ENCODE measurements at places on chromosomes 6 and 20.

DNA sequence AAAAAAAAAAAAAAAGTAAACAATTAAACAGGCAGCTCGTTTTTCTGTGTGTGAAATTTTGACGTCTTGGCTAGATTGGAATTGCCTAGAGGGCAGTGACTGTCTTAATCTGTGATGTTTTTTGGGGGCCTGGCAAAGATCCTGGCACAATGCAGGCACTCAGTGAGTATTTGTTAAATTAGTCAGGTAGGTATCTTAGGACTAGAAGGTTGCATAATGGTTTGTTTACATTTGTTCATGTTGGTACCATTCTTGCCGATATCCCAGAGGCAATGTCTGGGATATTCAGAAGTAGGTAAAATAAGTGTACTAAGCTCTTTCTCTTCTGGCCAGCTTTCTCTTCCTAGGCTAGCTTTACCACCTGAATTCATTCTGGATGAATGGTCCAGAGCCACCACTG, 2.5 kb downstream of the AAR2 start:
- DNase-seq: no peak

DNA sequence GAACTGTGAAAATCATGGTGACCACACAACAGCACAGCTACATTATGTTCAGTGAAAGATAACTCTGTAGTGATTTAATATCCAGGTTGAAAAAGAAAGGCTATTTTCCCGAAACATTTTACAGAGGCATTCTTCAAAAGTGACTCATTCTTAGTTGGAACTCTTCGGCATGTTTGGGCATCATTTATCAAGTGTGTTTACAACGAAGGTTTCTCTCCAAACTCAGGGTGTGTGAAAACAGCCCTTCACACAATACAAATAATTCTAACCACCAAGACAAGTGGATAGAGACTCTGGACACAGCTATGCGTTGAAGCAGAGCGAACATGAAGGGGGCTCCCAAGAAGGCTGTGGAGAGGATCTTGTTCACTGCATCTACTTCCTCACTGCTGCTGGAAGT, 57.6 kb downstream of the CBLN4 start:
- no peak for DNase-seq

DNA sequence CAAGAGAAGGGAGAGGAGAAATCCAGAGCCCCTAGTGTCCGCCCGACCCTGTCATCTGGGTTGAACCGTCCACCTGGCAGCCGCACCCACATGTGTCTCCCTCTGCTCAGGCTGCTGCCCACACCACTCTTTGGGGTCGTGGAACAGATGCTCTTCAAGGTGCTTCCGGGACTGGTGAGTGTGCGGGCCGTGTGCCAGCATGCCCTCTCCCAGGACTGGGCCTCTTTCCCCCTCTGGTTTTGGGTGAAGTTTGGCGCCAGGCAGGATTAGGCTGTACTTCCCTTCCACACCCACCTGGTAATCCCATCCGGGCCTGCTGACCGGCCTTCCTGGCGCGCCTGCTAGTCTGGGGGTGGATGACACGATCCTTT, 7.9 kb downstream of the BPIFB3 start:
- DNase-seq: no peak

- no peak for DNase-seq
Measured at GRCh38 chr6:912871-913835, 220.2 kb upstream of the EXOC2 start.

DNA sequence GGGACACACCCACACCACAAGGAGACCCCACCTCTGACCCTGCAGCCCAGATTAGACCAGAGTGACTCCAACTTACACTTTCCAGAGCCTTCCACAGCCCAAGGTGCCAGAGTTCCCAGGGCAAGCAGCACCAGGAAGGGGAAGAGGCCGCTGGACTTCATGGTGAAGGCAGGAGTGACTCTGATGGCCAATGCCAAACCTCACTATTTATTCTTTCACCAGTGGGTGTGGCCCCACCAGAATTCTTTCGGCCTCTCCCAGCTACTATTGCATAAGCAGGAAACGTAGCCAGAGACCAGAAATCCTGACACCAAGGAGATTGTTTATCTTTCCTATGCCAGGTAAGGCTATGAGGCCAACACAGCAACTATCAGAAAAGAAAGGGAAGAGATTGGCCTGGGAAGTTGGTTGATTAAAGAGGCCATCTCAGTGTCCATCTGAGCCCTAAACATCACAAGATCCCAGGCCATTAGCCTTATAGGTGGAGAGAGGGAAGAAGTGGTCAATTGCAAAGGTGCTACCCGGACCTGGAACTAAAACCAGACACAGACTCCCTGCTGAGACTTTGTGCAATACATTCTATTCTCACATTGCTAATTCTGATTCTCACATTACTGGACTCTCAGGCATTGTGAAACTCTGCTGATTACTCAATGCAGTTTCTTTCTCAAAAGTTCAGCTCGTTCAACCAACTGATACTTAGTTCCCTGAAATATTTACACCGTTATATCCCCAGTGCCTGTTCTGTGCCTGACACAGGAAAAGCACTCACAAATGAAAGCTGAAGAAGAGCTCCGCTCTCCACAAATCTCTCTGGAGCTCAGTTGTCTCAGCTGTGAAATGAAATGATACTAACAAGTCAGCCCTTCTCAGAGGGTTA, at the start of gene SLPI:
SLPI (minus strand) TSS at position 182 of the 880 bp plus-strand sequence; CDS start at position 161, 21 bp downstream.
- peak; percentile 78 for DNase-seq

GRCh38 chr20:2984956-2985661, 58.3 kb upstream of the GNRH2 start:
- DNase-seq: no peak

DNA sequence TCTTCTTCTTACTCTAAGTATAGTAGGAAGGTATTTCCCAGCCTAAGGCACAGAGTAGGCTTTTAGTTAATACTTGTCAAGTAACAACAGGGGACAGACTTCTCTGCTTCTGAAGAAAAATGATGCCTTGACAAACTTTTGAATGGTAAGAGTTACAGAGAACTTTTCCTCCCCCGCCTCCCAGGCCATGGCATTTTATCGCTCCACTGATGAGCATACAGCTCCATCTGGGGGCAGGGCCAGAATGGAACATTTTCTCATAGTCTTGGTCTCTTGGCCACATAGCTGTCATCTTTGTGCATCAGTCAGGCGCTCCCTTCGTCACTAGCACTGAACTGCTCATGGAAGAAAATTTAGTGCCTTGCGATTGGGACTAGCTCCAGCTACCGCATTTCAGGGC, 1066.8 kb upstream of the CITED2 start:
- DNase-seq: peak; percentile 64

DNA sequence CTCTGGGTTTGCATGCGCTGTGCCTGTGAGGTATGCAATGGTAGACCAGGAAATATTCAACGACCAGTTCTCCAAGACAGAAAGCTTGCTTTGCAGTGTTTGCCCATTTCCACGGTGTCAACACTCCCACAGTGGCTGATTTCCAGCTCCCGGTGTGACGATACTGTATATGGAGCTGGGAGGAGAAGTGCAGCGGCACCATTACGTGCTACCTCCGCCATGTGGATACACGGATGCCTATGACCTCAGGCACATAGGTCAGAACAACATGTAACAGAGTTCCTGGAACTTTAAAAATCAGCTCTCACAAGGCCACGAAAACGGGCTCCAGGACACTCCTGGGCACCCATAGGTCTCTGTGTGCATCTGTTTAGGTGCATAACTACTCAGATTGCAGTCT, 51.1 kb downstream of the NFATC2 start:
- DNase-seq: no peak

GRCh38 chr20:3759316-3759823, 8.2 kb downstream of the ADISSP start:
- no peak for DNase-seq

GRCh38 chr6:35049900-35050756, 91.0 kb downstream of the TCP11 start:
- no peak for DNase-seq

- no peak for DNase-seq
Measured at GRCh38 chr6:25882051-25882496, 8.0 kb upstream of the SLC17A3 start.

DNA sequence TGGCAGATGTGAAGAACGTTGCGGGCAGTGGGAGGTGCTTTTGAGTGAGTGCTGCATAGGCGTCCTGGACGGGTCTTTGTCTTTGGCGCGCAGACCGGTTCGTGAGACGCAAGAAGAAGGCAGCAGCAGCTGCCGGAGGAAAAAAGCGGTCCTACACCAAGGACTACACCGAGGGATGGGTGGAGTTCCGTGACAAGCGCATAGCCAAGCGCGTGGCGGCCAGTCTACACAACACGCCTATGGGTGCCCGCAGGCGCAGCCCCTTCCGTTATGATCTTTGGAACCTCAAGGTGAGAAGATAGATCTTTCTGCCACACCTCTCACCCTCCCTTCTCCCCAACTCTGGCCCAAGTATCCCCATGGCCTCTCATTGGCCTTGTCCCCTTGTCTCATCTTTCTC, 1.1 kb downstream of the ABT1 start:
- no peak for DNase-seq

GRCh38 chr6:166112580-166112979, 55.1 kb downstream of the TBXT start:
- DNase-seq: no peak

GRCh38 chr20:49432550-49432949, 49.9 kb downstream of the KCNB1 start:
- no peak for DNase-seq

DNA sequence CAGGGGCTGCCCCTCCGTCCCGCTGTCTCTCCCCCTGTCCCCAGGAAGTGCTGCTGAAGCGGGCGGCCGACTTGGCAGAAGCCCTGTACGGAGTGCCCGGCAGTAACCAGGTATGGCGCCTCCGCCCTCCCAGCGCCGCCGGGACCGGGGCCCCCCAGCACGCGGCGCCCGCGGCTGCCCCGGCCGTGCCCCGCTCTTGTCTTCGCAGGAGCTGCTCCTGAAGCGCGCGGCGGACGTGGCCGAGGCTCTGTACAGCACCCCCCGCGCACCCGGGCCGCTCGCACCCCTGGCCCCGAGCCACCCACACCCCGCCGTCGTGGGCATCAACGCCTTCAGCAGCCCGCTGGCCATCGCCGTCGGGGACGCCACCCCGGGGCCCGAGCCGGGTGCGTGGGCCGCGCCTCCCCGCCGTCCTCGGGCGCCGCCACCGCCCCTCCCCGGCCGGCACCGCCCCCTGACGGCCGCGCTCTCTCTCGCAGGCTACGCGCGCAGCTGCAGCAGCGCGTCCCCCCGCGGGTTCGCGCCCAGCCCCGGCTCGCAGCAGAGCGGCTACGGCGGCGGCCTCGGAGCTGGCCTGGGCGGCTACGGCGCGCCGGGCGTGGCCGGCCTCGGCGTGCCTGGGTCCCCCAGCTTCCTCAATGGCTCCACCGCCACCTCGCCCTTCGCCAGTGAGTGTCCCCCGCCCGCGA, 48.4 kb downstream of the CPXM1 start:
- no peak for DNase-seq

DNA sequence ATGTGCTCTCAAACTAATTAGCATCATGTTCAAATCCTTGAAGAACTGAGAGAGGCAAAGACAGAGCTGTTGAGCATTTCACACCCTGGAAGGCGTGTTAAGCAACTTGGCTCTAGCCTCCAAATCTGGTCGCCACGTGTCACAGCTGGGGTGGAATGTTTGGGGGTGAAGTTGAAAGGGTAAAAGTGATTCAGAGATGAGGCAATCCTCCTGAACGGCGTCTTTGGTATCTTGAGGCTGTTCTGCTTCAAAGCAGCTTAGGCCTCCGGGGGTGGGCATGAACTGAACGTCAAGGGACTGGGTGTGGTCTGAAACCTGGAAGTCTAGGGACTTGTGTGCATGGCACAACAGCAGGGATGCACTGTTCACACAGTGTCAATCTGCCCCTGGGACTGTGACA, 62.3 kb downstream of the TRAM2 start:
- DNase-seq: no peak

DNA sequence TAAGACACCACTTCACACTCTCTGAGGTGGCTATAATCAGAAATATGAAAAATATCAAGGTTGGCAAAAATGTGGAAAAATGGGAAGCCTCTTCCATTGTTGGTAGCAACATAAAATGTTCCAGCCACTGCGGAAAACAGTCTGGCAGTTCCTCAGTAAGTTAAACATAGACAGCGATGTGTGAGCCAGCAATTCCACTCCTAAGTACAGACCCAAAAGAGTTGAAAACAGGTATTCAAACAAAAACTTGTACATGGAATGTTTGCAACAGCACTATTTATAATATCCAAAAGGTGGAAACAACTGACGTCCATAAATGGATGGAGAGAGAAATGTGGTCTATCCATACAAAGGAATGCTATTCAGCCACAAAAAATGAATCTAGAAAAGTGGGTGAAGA, 7.4 kb upstream of the PPDPF start:
- DNase-seq: no peak

GRCh38 chr6:158907931-158908330, 88.8 kb upstream of the EZR start:
- no peak for DNase-seq

- no peak for DNase-seq
Measured at GRCh38 chr20:40766790-40767614, 78.0 kb upstream of the MAFB start.

DNA sequence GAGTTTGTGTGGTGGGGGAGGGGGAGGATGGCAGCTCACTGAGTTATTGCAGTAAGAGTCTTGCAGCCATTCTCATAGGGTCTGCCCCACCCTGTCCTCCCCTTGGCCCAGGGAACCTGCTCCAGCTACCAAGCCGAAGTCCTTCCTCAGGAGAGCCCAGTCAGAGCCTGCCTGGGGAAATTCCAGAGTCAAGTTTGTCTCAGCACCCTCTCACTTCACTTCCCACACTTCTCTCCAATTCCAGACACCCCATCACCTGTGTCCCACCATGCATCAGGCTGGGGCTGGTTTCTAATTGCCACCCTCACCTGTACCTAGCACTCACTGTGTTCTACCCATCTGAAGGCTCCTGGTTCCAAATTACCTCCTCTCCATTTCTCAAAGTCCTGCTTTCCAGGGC, 10.3 kb upstream of the SLC22A16 start:
- DNase-seq: no peak

GRCh38 chr20:59412875-59413284, 112.5 kb downstream of the EDN3 start:
- peak; percentile 64 for DNase-seq

DNA sequence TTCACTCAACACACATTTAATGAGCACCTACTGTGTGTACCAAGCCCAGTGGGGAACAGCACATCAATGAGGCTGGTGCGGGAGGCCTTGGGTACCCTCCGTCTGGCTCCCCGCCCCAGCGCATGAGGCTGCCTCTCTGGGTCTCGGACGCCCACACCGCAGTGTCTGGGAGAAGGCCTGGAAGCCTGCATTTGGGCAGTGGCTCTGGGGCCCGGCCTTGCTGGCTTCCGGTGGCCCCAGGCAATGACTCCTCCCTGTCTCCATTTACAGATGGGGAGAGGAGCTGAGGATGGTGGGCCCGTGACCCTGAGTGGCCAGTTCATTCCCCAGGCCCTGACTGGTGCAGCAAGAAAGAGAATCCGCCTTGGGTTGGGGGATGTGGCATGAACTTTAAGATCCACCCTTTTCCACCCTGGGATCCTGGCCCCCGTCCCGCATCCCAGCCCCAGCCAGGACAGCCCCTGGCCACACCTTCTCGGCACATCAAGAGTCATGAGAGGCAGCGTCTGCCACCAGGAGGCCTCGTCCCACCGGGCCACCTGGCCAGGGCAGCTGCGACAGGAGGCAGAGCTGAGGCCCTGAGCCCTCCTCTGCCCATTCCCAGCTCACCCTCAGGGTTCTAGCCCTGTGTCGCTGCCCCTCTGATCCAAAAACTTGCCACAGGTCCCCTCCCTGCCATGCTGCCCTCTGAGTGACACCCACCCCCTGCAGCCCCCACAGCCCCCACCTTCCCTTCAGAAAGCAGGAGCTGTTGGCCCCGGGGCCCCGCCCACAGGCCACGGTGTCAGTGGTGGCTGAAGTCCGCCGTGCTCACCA, 17.5 kb upstream of the MRGBP start:
- DNase-seq: no peak

GRCh38 chr6:152380351-152380767, 256.8 kb downstream of the SYNE1 start:
- peak; percentile 84 for DNase-seq

Measured in kidney (tissue), 22 donors.